CD4-positive, alpha-beta T cell treated with Interleukin-12 subunit alpha and Interleukin-12 subunit beta, for 1 hour (primary cell): ENCODE measurements at places on chromosomes 13 and 19.
A peak's percentile ranks its signal among the peaks of the same experiment; 100 is the strongest.

DNA sequence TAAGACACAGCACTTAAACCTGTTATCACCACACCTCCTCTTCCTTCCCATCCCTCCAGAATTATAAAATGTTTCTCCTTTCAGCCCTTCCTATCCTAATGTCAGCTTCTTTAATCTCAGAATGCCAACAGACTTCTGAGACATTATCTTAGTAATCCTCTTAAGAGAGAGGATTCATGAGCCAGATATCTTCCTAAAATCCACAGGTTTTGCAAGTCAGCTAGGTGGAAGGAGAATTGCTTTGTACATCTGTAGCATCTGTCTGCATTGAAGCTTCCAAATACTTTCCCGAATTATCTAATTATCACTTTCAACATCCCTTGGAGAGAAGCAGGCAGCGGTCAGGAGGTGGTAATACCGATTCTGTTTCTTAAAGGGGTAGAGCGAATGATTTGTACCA is 179.1 kb downstream of the DCT start:
- DNase-seq = no peak

- DNase-seq = no peak
Measured at GRCh38 chr19:1379961-1380489, 3.7 kb upstream of the NDUFS7 start.

DNA sequence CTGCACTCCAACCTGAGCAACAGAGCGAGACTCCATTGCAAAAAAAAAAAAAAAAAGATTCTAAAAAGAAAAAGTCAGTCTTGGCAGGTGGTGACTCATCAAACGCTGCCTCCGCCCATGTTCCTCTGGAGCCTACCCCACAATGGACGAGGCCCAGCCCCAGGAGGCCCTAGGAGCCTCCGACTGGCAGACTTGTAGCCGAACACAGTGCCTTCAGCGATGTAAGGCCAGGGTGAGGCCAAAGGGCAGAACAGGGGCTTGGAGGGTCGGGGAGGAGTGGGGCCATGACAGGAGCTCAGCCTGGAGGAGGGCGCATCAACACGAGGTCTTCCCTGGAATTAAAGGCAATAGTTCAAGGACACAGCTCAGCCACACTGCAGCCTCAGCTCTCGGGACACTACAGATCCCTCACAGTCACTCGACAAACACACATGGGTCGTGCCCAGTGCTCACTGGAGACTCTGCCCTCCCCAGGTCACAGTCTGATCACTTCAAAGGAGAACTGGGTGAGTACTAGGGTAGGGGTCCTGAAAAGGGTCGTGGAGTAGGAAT is 5.1 kb downstream of the USE1 start:
- no peak for DNase-seq

DNA sequence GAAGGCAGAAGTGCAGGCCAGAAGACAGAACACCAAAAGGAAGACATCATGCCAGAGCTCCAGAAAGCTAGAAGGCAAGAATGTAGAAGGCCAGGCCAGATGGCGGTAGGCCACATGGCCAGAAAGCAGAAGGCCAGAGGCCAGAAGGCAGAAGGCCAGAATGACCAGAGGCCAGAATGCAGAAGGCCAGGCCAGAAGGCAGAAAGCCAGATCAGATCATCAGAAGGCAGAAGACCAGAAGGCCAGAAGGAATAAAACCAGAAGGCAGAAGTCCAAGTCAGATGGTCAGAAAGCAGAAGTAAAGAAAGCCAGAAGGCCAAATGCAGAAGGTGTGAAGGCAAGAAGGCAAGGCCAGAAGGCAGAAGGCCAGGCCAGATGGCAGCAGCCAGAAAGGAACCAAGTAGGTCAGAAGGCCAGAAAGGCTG is 185.0 kb downstream of the TUBA3C start:
- DNase-seq = no peak

DNA sequence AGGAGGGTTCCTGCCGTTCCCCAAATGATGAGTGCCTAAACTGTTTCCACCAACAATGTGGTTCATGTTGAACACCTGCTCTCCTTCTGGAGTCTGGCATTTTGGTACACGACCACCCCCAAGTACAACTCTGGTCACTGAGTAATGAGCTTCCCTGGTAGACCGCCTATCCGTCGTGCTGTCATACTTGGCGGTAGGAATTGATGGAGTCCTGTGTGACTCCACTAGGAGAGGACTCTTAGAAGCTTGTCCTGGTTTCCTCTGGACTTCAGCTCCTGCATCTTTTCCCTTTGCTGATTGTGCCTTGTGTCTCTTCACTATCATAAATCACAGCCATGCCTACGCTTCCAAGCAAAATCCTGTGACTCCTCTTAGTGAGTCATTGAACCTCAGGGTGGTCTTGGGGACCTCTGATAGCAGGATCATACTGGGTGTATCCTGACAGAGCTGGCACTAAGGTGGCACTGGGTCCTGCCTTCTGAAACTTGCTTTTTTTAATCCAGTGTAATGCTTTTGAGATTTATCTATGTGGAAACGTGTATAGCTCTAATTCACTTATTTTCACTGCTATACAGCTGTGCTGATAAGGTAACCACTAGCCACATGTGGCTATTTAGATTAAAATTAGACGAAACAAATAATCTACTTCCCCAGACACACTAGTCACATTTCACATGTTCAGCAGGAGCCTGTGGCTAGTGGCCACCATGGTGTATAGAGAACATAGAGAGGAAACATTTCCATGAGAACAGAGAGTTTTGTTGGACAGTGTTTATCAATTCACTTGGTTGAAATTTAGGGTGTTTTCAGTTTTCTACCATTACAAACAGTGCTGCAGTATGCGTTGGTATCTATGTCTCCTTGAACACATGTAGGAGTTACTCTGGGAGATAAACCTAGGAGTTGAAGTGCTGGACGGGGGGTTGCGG is 6.1 kb upstream of the ASF1B start:
- no peak for DNase-seq

DNA sequence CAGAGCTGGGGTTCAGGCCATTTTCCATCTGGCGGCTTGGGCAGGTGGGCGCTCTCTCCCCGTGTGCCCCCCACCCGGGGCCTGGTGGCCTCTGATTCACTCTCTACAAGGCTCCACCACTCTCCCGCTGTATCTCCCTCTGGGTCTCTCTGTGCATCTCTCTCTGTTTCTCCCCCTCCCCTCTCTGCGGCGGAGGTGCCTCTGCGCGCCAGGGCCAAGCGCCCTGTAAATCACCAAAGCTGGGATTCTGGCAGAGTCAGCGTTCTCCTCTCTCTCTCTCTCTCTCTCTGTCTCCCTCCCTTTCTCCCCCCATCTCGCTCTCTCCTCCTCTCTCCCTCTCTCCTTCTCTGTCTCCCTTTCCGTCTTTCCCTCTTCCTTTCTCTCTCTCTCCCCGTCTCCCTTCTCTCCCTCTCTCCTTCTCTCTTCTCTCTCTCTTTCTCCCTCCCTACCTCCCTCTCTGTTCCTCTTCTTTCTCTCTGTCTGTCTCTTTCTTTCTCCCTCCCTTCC is 3.9 kb downstream of the NFIC start:
- DNase-seq = no peak

GRCh38 chr13:42494157-42494556 is 79.8 kb upstream of the TNFSF11 start:
- peak; percentile 4 for DNase-seq

- no peak for DNase-seq
Measured at GRCh38 chr13:26587251-26587650, 29.8 kb downstream of the WASF3 start.

DNA sequence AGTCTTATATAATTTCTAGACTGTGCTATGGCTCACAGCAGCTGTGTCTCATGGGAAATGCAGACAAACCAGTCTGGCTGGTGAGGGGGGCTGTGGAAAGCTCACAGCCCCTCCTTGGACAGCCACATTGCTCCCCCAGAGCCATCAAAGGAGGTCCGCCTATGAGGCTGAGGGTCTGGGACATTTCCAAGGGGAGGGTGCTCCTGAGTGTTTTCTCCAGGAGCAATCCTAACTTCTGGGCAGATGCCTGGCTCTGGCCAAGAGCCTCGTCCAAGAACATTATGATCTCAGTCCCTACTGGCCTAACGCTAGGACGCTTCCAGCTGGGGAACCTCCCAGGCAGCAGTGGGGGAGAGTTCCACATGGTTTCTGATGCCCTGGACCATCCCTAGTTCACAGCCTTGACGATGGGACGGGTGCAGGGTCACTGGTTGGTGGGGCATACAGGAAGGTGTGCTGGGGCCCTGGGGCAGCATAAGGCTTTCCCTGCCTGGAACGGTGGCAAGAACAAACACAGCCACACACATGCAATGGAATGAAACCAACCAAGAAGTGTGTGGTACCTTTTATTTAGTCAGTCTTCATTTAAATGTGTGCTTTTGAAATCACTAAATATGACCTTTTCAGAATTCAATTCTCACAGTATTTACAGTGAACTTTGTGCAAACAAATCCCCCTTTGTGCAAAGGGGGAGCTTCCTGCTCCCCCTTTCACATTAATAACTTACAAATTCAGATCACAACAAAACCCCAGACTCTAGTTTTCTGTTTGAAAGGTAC is 60.6 kb downstream of the CDADC1 start:
- DNase-seq = no peak

DNA sequence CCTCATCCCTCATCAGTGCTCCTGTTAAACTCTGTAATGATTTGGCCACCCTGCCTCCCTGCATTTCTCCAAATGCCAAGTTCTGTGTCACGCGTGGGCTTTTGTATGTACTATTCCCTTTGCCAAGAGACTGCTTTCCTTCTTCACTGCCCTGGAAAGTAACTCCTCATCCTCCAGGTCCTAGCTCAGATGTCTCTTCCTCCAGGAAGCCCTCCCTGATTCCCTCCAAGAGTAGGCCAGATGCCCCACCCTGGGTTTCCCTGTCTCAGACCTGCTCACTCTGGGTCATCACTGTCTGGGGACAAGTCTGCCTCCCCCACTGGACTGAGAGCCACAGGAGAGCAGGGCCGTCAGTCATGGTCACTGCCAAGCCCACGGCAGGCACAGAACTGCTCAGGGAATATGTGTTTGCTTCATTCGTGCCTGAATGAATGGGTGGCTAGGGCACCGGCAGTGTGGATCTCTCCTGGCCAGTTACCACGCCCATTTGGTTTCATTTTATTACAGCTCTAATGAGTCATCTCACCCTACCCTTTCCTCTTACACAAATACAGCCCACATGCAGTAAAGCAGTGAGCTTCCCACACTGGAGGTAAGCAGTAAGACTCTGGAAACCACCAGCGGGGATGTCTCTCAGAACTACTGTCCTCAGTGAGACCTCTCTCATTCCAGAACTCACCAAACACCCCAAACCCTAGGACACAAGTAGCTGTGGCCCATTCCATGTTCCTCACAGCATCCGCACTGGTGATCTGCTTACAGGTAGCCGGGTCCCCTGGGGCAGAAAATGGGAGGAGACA is 12.1 kb upstream of the GPR4 start:
- peak; percentile 42 for DNase-seq

DNA sequence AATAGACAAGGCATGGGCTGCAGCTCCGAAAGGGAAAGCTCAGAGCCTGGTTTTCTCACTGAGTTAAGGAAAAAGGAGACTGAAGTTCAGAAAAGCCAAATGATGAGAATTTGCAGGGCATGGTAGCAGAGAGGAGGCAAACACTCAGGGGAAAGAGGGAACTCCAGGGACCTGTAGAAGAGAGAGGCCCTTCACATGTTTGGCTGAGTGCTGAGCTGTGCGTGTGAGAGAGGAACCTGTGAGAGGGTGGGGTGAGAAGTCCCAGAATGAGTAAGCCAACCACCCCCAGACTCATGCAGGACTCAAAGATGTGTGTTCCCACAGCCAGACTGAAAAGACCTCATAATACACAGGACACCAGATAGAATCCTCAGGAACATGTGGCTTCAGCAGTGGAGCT is 2.8 kb upstream of the CRYL1 start:
- no peak for DNase-seq

DNA sequence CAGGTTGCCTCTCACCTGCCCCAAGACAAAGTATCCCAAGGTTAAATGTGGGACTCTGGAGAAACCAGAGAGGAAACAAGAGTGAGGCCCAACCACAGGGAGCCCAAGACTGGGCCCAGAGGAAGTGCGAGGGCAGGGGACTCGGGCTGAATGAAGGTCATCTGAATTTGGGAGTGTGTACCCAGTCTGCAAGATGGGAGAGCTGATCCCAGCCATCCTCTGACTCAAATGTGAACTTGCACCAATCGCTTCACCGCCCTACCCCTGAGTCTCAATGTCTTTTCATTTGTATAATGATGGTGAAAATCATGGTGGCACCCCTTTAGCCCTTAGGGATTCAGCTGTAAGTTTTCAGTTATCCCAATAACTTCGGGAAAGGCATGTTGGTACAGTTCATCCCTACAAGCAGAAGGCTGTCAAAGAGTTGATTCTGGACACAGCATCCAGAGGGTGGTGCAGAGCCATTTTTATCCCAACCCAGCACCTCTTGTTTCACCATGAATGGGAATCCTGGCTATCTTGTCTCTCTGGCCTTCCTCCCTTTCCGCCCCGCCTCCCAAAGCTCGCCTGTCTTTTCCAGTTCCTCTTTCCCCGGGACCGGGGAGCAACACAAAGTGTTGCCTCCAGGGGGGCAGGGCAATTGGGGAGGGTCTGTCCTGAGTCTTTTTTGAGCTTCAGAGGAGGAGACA is 123.4 kb downstream of the NUFIP1 start:
- no peak for DNase-seq

GRCh38 chr13:113855931-113856715 is 7.8 kb downstream of the GAS6 start:
- no peak for DNase-seq

DNA sequence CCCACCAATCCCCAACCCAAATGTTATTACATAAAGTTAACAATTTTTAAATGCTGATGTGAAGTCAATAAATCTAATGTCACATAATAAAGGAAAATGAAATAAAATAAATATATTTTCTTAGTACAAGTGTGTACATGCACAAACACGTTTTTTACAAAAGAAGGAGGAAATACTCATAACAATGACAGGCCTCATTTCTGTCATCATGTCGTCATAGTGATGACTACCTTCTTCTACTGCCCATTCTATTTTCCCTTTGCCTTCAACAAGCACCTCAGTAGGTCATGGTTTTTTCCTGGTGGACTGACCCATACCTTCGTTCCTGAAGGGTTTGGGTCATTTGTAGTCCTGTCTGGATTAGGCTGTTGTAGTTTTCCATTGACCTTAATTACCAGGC is 185.3 kb upstream of the IPO5 start:
- no peak for DNase-seq

GRCh38 chr19:12628040-12629022 is 17.6 kb downstream of the ZNF791 start:
- DNase-seq = no peak

GRCh38 chr13:41960211-41960636 is 685 bp downstream of the VWA8 start:
- no peak for DNase-seq

- DNase-seq = no peak
Measured at GRCh38 chr19:41853768-41854167, 6.3 kb upstream of the RPS19 start.

- DNase-seq = no peak
Measured at GRCh38 chr19:21460686-21461085, 44.7 kb upstream of the ZNF429 start.
